H9 (cell line): ENCODE measurements at places on chromosomes 2 and 18.

GRCh38 chr2:28356095-28356911 lies 36.4 kb upstream of the FOSL2 start:
- no peak for DNase-seq

DNA sequence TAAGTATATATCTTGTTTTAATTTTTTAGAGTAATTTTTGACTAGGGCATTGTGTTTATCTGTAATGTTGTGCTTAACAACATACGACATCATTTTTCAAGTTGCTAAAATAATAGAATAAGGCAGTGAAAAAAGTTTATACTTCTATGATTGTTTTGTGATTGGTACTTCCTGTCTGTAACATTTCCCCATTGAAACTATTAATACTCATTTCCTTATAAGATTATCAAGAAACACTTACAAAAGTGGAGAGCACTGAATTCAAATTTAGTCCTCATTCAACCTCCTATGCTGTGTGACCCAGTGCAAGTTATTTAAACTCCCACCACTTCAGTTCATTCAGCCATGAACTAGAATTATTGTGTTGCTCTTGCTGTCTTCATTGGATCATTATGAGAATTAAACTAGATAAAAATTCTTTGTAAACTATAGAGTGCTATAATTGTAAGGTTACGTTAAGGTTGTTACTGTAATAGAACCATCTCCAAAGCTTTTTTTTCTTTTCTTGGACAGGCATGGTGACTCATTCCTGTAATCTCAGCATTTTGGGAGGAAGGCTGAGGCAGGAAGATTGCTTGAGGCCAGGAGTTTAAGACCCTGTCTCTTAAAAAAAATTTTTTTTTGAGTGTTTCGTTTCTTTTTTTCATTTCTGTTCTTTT lies 2.8 kb downstream of the ETAA1 start:
- no peak for DNase-seq

GRCh38 chr2:9543557-9543956 lies 12.1 kb downstream of the ADAM17 start:
- DNase-seq, result no peak

- DNase-seq, result no peak
These were observed 5.7 kb downstream of the CALCRL start for GRCh38 chr2:187442378-187442777.

DNA sequence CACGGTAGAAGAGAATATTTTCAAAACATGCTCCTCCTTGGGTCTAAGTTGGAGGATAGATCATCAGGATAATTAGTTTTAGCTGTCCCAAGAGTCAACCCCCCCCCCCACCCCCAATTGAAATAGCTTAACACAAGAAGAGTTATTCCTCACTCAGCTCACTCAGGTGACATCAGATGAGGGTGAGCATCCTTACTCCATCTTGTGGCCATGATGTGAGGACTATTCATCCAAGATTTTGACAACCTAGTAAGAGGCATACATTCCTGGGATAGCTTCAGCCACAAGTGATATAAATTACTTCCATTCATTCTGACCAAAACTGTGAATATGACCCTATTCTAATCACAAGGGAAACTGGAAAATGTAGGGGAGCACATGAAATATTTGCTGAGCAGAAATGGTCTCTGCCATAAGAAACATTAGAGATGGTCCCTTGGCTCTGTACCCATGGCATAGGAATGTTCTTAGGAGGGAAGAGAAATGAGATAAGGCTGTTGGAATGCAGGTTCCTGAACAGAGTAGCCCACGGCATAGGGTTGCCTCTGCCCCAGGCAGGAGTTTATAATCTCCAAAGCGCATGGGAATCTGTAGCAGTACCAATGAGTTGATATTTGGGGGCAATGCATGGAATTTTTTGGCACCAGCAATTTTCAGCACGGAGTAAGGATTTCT lies 257.2 kb downstream of the CYRIA start:
- no peak for DNase-seq

DNA sequence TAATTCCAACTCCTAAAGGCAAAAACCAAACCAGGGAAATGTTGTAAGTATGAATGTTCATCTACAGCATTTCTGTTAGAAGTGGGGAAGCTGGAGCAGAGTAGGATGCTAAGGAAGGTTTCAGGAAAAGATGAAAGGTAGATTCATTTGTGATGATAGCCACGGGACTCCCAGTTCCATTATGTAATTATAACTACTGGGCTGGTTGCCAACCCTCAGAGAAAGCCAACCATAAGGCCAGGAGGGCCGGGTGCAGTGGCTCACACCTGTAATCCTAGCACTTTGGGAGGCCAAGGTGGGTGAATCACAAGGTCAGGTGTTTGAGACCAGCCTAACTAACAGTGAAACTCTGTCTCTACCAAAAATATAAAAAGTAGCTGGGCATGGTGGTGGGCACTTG lies 288.9 kb upstream of the ETAA1 start:
- no peak for DNase-seq

DNA sequence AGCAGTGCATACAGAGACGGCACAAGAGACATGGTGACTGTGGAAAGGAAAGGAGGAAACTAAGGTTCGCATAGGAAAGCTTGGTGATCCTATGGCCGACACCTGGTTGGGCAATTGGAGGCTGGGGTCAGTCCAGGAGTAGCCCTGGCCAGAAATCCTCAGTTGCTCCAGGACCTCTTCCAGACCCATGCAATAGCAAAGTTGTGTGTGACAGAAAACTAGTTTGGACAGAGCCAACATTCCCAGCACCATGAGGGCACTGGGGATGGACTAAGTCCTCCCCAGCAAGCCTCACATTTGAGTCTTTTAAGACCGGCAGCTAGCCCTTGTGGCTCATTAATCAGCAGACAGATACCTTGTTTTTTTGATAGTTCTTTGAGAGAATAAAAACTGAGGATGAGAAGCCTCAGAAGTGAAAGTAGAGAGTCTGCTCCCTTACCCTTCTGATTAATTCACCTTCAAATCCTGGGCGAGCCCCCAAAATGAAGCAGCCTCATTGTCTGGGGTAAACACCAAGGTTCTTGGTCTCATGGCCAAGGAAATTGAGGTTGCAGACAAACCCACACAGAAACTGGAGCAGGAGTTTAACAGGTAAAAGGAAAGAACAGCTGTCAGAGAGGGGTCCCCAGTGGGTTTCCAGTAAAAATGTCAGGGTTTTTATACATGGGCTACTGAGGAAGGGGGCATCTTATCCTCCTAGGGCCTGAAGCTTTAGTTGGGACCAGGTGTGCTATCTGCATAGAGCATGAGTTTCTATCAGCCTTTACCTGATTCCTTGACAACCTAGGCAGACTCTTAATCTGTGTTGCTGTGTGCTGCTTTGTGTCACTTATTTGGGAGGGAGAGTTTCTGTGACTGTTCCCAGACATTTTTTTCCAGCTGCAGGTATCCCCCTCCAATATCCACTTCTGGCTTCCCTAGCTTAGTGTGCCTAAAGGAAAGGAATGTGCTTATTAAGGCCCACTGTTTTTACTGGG lies 39.1 kb downstream of the STK17B start:
- DNase-seq, result no peak

- no peak for DNase-seq
These were observed 22.3 kb downstream of the CLASP1 start for GRCh38 chr2:121626777-121627524.

- no peak for DNase-seq
These were observed 68.9 kb upstream of the CAB39 start for GRCh38 chr2:230643576-230644291.

GRCh38 chr2:226772389-226773179 lies 27.0 kb downstream of the IRS1 start:
- DNase-seq, result no peak

DNA sequence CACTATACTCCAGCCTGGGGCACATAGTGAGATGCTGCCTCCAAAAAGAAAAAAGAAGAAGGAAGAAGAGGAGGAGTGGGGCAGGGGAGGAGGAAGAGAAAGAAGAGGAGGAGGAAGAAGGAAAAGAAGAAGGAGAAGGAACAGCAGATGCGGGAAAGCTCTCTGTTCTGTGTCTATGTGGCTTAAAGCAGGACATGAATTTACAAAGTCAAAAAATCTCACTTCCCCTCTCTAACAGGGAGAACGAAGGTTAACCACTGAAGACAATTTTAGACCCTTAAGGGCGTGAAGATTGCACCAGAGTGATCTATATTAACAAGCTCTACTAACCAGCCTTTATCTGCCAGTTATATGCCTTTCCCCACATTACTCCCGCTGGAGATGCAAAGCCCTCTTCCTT lies 258.9 kb downstream of the METTL4 start:
- no peak for DNase-seq

GRCh38 chr2:127783101-127783500 lies 27.9 kb downstream of the WDR33 start:
- DNase-seq, result no peak

- DNase-seq, result peak; percentile 47
These were observed 76.3 kb downstream of the PKP4 start for GRCh38 chr2:158533009-158533408.

GRCh38 chr18:59640721-59641120 lies 56.5 kb downstream of the CCBE1 start:
- DNase-seq, result no peak

DNA sequence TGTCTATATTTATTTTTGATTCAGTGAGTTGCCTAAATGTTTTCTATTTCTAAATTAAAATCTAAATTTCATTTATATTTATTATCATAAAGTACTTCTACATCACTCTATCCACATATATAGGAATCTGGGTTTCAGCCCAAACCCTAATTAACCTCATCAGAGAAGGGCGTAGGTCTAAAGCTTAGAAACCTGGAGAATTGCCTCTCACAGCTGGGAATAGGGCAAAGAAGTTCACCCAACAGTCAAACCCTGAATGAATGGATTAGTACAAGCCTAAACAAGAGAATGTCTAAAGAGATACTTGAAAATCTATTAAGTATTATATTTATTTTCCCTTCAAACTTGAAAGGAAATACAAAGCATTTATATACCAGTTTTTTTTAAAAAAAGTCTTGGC lies 26.2 kb downstream of the TFPI start:
- no peak for DNase-seq

GRCh38 chr18:8982416-8983183 lies 119.9 kb upstream of the NDUFV2 start:
- no peak for DNase-seq

- DNase-seq, result no peak
These were observed 65.4 kb downstream of the SDC1 start for GRCh38 chr2:20159411-20160070.

GRCh38 chr2:174235680-174236079 lies 12.7 kb downstream of the OLA1 start:
- DNase-seq, result no peak

GRCh38 chr2:80016171-80016570 lies 288.4 kb downstream of the LRRTM1 start:
- no peak for DNase-seq

DNA sequence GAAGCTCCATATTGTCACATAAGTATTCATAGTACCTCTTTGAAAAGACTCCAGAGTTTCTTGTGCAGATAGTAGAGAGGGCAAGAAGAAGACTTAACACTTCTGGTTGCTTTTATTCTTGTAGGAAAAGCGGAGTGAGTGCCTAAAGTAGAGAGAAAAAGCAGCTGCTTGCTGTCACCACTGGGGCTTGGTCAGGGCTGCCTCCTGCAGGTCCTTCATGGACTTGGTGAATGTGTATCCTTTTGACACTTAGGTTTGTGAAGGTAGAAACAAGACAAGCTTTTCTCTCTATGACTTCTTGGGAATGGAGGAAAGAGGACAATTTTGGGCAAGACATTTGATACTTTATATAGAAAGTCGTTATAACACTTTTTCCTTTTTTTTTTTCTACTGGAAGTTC lies 312.8 kb upstream of the FANCL start:
- DNase-seq, result peak; percentile 57

DNA sequence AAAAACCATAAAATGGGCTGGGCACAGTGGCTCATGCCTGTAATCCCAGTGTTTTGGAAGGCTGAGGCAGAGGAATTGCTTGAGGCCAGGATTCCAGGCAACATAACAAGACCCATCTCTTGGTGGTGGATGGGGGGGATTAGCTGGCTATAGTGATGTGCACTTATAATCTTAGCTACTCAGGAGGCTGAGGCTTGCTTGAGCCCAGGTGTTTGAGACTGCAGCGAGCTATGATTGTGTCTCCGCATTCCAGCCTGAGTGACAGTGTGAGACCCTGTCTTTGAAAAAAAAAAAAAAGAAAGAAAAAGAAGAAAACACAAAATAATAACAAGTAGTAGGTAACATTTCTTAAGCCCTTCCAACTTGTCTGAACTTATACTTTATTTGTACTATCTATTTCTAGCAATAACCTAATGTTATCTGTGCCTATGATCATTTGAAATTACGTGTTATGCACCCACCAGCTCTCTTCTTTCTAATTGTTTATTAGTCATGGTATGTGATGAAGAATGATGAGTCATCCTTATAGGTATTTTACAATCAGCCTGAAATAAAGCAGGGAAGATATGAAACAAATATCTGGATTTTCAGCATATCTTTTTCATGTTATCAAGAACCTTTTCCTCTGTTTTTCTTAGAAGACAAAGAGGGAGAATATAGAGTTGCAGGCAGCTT lies 129.3 kb upstream of the UNC80 start:
- DNase-seq, result no peak

GRCh38 chr2:160882906-160883305 lies 277.3 kb upstream of the TANK start:
- DNase-seq, result no peak

DNA sequence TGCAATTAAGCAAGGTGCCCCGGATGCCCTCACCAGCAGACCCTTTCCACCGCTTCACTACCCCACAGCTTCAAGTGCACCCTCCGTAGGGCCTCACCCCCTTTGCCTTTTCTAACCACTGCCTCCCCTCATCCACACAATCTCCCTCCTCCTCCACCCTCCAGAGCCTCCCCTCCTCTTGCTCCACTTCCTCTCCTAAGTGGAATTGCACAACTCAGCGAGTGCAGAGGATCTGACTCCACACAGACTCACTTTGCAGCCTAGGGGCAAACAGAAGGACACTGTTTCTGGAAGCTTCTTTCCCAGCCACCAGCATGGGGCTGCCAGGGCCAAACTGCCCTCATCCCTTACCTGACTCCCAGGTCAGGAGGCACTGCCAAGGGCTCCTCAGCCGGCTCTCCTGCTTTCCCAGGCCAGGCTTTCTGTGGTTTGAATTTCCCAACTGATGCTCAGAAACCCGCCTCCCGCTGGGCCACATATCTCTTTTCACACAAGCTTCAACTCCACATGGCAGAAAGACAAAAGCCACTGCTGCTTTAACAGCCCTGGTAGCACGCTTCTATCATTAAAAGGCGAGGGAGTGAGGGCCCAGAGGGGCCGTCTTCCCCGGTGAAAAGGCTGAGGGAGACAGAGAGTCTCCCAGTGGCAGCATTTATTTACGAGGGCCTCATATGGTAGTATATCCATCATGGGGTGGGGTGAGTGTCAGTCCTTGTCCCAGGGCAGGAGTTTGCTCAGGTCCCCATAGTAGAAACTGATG lies 74.7 kb upstream of the MGAT4A start:
- no peak for DNase-seq

GRCh38 chr2:105595536-105595935 lies 149.2 kb upstream of the NCK2 start:
- DNase-seq, result peak; percentile 51

DNA sequence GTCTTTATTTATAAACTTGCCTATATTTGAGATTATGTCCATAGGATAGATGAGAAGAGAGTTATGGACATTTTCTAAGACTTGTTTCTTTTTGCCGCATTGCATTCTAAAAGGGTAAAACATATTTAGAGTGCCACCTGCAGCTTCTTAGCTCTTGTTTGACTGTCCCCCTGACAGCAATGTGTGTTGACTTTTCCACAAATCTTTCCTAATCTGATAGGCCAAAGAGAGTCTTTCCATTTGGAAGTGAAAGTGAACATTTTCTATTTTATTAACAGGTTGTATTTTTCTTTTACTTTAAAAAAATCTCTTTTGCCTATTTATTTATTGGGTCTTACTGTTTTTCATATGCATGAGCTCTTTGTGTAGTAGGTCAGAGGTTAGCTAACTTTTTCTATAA lies 58.4 kb downstream of the FMNL2 start:
- no peak for DNase-seq
